ENCODE measurements at places on chromosomes 7 and 10.

GRCh38 chr10:123144697-123145541, 3.0 kb upstream of the HMX2 start:
- no peak for DNase-seq

- DNase-seq = no peak
These were observed 39.6 kb downstream of the PFKP start for GRCh38 chr10:3106928-3107425.

DNA sequence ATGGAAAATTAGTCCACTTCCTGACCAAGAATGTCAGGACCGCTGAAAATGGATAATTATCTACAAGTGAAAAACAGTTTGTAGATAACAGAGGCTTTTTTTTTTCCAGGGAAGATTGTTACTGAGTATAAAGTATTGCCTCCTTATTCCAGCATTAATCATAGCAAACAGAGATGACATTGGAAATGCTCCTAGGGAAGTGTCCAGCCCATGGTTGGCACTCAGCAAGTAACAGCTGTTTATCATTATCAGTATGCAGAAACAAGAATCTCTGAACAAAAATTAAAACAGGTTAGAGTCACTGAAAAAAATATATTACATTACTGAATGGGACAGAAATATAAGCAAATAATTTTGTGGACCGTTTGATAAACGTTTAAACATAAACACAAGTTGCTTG, 14.6 kb downstream of the FGL2 start:
- DNase-seq = no peak

- DNase-seq = no peak
These were observed 116.3 kb upstream of the RET start for GRCh38 chr10:42960491-42960990.

DNA sequence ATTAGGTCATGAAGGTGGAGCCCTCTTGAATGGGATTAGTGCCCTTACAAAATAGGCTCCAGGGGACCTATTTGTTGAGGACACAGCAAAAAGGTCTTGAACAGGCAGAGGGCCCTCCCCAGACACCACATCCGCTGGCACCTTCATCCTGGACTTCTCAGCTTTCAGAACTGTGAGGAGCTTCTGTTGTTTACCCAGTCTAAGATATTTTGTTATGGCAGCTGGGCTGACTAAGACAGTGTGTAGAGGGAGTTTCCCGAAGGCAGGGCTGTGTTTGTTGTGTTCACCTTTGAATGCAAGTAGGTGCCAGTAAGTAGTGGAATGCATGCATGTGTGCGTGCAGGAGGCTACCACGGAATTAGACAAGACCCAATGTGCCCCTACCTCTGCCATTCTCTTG, 106.7 kb downstream of the PTPRE start:
- DNase-seq = no peak

GRCh38 chr7:151181011-151181431, 6.0 kb downstream of the ASB10 start:
- no peak for DNase-seq

- no peak for DNase-seq
These were observed 24.2 kb downstream of the SH2D4B start for GRCh38 chr10:80561950-80562349.

- DNase-seq = no peak
These were observed 58.7 kb upstream of the ANTXRL start for GRCh38 chr10:46227936-46228562.

- DNase-seq = no peak
These were observed 106.7 kb downstream of the NKX6-2 start for GRCh38 chr10:132679217-132679595.

DNA sequence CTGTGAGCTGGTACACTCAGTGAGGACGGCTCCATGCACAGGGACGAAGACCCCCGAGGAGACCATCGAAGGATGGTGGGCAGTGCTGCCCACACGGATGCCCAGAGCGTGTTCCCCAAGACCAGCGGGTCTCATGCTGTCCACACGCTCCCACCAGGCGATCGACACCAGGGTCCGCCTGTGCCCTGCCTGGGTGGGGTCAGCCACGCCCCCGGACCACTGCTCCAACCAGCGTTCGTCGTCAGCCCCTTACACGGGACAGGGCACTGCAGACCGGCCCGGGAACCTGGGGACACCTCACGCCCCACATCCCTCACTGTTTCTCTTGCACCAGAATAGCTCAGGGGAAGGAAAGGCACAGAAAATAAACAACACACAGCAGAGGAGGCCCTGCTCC, 223.5 kb downstream of the DNAJB6 start:
- DNase-seq = no peak

DNA sequence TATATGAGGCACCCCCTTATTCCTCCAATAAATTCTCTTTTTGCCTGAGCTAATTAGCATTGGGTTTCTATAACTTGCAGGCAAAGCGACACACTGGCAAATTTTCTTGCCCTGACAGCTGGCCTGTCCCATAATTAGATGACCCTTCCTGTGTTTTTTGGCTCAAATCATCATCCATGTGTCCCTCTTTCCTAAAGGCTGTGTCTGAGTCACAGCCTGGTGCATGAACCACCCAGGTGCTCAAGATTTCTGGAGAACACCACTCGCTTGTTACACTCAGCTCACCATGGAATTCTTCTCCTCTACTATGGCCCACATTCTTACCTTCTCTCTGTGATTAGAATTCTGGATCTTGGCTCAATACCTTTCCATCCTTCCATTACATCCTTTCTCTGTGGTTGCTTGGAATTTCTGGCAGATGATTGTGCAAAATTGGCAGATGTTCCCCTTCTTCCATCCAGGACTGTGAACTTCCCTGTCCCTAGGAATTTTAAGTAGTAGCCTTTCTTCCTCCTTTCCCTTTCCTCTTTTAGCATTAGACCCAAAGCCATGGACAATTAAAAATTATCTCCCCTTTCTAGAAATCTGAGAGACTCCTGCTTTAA, 116.0 kb upstream of the ANKRD1 start:
- DNase-seq = no peak

Measured in effector memory CD8-positive, alpha-beta T cell (primary cell).